Prostate gland (tissue), 2 donors: ENCODE measurements at places on chromosomes 2 and 18. TPM values are rescaled to one million over a fixed set of nuclear protein-coding genes. Genes with fewer than 3 reads are reported as not detected.

The AKAIN1 gene
- not detected for total RNA-seq

GRCh38 chr2:136093583-136093982, 24.4 kb downstream of the CXCR4 start:
- no peaks in the 10 kb centered on the region for H3K36me3 ChIP-seq
- no peaks in the 10 kb centered on the region for H3K4me1 ChIP-seq
- DNase-seq, result no peak

DNA sequence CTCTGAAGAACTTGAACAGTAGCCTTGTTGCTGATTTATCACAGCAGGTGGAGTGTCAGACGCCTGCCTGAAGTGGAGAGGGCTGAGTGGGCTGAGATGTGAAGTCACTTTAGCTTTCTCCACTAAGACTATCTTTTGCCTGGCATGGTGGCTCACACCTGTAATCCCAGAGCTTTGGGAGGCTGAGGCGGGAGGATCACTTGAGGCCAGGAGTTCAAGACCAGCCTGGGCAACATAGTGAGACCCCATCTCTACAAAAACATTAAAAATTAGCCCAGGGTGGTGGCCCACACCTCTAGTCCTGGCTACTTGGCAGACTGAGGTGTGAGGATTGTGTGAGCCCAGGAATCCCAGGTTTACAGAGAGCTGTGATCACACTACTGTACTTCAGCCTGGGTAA, 60.6 kb upstream of the TTC39C start:
- no peaks in the 10 kb centered on the region for H3K27me3 ChIP-seq
- no peak overlapping the region for H3K27ac ChIP-seq
- H3K4me1 ChIP-seq, result no peaks in the 10 kb centered on the region
- H3K36me3 ChIP-seq, result no peaks in the 10 kb centered on the region
- no peak overlapping the region for H3K4me3 ChIP-seq

DNA sequence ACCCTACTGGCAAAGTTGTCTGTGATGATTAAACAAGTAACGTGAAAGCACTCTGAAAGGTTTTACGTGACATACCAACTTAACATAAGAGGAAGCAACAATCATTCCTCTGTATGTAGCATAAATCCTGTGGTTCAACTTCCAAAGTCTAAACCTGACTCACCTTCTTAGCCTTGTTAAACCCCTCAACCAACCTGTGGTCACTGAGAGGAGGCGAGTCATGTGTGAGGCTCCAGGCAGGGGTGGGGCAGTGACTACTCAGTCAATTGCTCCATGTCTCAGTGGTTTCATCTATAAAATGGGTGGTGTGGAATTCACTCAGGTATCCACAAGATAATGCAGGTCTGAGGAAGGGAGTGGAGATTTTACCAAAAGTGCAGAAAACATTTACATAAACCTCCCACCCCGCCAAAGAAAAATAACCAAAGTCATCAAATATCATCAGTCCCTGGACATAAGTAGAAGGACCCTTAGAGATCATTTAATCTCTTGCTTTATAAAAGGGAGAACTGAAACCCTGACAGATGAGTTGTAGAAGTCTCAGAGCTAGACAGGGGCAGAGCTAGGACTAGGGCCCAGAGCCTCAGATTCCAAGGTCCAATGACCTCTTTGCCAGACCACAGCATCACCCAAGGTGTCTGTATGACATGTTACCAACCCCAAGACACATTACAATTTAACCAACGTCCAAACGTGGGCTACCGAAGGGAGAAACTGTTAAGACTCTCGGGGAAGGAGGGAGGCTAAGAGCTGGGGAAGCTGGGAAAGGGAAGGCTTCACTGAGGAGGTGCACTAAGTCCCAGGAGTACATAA, 3.7 kb upstream of the PCBP1 start:
- H3K27me3 ChIP-seq, result no peaks in the 10 kb centered on the region
- peaks cover 14% of the 10 kb centered on the region for H3K4me1 ChIP-seq
- no peak for DNase-seq

GRCh38 chr18:54269893-54270844, 852 bp downstream of the POLI start:
- peak overlapping the region; percentile 94 for H3K27ac ChIP-seq
- DNase-seq, result peak; percentile 39
- no peaks in the 10 kb centered on the region for H3K27me3 ChIP-seq

The PTH2R gene
- total RNA-seq, result 0.34 TPM

GRCh38 chr2:85165088-85165690, 32.0 kb downstream of the TCF7L1 start:
- no peaks in the 10 kb centered on the region for H3K36me3 ChIP-seq
- H3K4me3 ChIP-seq, result no peak overlapping the region
- H3K27me3 ChIP-seq, result no peaks in the 10 kb centered on the region

The CXCR4 gene
- 20.9 TPM for total RNA-seq

DNA sequence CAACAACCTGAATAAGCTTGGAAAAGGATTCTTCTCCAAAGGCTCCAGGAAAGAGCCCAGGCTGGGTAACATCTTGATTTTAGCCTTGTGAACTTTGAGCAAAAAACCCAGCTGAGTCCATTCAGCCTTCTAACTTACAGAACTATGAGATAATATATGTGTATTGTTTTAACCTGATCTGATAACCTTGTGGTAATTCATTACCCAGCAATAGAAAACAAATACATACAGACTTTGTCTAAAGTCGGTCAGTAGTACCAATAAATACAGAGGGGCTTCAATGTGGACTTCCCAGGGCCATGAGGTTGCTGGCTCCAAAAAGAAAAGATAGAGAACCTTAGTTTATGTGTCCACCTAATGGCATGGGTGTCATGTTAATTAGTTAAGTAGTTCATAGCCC, 191.8 kb downstream of the KCNH7 start:
- H3K27ac ChIP-seq, result no peak overlapping the region
- no peak overlapping the region for H3K4me3 ChIP-seq
- no peaks in the 10 kb centered on the region for H3K27me3 ChIP-seq
- no peaks in the 10 kb centered on the region for H3K4me1 ChIP-seq
- no peak for DNase-seq

DNA sequence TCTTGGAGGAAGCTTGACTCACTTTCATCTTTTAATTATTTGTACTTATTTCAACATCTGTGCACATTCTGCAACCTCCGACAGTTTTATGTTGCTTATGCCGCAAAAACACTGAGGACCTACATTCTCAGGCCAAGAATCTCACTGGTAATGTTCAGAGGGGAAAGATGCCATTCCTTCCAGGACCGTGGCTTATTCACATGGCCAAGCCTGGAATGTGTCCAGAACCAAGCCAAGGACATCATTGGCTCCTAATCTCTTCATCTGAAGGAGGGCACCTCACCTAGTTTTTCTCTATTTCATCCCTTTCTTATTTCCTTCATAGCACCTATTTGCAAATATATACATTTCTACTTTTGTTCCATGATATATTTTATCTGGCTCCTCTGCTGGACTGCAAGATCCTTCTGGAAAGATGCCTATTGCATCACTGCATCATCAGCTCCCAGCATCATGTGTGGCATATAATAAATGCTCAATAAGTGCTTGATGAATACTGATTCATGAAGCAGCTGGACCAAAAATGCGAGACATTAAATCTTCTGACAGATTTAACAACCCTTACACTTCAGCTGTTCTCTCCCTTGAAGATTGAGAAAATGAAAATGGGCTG, 377.1 kb downstream of the TNS1 start:
- H3K4me3 ChIP-seq, result no peak overlapping the region
- no peaks in the 10 kb centered on the region for H3K36me3 ChIP-seq
- no peaks in the 10 kb centered on the region for H3K4me1 ChIP-seq
- no peak for DNase-seq
- H3K27ac ChIP-seq, result peak overlapping the region; percentile 32

- no peaks in the 10 kb centered on the region for H3K36me3 ChIP-seq
- no peak overlapping the region for H3K27ac ChIP-seq
- DNase-seq, result no peak
- H3K27me3 ChIP-seq, result no peaks in the 10 kb centered on the region
- no peak overlapping the region for H3K4me3 ChIP-seq
Observed at GRCh38 chr2:23069923-23070322, 315.1 kb upstream of the KLHL29 start.
